ENCODE measurements at places on chromosomes 3 and 15.
A peak's percentile ranks its signal among the peaks of the same experiment; 100 is the strongest.

DNA sequence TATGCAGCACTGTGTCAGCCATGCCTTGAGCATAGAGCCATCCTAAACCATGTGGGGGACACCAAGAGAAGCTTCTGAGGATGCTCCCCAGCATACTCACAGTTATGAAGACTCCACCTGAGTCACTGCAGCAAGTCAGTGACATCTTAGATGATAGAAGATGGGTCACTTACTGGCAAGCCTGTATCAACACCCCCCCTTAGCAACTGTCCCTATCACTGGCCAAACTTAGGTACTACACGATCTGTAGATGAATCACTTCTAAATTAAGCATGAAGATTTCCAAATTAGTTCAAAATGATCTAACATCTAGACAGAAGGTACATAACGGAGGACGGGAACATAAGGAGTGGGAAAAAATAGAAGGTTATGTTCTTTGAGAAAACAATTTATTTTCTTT lies 13.2 kb upstream of the LMCD1 start:
- DNase-seq, result no peak

DNA sequence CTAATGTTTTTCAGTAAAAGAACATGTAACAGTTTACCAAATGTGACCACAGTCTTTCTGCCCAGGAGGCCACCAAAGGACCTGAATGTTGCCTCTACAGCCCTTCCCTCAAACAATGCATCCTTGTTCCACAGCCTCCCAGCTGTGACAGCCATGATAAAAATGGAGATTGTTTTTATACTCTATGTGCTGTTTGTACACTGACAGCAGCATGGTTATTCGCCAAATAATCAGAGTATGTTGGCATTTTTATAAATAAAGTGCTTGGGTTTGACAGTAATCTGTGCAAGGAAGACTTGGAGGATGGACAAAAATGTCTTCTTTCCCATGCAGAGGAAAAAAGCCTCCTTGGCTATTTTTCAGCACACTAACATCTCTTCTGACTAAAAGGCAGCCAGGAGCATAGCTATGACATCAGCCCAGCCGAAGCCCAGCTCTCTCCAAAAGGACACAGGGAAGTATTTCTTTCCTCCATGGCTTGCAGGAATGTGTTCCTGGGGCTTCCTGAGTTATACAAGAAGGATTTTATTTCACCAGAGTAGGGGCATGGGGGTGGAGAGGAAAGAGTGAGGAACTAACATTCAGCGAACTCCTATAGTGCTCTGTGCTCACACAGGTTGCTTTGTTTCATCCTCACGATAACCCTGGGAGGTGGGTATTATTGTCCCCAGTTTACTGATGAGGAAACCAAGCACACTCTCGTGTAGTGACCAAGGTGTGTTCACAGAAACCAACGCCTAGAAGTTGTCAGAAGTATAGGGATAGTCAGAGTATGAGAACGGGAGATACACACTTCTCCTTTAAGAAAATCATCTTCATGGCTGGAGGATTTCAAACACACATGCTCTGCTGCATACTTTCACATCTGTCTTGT lies 339.7 kb downstream of the MECOM start:
- peak; percentile 13 for DNase-seq

- no peak for DNase-seq
These were observed 1033.9 kb downstream of the FHIT start for GRCh38 chr3:60217156-60217911.

DNA sequence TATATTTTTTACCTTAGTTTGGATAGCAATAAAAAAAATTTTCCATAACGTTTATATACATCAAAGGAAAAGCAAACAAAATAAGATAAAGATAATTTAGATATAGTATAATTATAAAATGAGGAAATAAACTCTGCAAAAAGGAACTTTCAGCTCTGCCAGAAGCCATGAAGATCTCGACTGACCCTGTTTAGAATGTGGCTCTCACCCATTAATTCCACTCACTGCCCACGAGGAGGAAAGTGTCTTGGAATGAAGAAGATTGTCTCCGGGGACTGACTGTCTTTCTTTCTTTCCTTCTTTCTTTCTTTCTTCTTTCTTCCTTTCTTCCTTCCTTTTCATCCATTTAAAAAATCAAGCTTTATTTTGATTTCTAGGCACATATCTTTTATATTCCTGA lies 20.1 kb upstream of the PRR20G start:
- no peak for DNase-seq

DNA sequence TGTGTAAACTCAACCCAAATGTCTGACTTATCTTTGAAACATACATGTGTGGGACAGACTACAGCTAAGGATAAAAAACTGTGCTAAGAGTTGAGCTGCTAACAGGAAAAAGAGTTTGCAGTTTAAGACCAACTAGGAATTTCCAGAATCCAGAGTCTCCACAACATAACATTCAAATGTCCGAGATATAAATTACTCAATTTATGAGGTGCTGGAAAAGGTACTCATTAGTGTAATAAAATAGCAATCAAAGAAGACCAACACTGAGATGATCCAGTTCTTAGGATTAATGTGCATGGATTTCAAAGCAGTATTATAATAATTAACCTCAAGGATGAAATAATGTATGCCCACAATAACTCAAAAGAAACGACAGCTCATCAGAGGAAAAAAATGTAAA lies 426.5 kb upstream of the KCNMB2 start:
- no peak for DNase-seq

- no peak for DNase-seq
These were observed 10.4 kb downstream of the SLITRK3 start for GRCh38 chr3:165185707-165186327.

GRCh38 chr3:113058188-113058587 lies 67.4 kb downstream of the GTPBP8 start:
- DNase-seq, result no peak

DNA sequence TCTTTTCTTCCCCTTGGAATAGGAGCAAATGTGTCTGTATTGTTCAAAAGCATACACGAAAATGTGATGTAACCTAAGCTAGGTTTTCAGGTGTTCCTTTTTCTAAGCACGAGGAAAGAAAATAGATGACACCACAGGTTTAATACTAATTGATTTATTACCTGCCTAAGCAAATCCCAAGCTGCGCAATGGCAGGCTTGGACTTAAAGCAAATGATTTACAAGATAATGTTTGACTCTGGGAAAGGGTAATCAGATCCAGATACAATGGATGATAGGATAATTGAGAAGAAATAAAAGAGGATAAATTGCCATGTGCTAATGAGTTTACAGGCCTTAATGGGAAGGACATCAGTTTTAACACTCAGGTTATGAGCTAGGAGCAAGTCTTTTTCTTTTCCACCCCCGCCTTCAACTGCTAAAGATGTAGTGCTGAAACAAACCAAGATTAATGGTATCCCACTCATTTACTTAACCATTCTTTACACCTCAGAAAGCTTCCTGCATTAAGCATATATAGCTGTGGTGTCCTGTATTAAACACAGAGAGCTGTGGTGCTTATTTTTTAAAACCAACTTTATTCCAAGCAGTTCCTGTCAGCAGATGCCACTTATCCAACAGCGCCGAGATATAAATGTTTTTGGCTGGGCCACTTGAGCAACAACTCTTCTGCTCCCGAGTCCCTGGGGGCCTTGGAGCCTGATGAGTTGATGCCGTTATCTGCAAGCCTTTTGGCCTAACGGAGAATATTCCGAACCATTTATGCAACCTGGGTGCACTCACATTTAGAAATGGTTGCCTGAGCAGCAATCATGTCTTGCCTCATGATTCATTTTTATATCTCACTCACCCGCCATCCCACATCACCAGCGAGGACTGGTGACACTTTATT lies 205.5 kb downstream of the MECOM start:
- DNase-seq, result no peak

- DNase-seq, result no peak
These were observed 12.4 kb upstream of the TPM1 start for GRCh38 chr15:63030101-63030551.

DNA sequence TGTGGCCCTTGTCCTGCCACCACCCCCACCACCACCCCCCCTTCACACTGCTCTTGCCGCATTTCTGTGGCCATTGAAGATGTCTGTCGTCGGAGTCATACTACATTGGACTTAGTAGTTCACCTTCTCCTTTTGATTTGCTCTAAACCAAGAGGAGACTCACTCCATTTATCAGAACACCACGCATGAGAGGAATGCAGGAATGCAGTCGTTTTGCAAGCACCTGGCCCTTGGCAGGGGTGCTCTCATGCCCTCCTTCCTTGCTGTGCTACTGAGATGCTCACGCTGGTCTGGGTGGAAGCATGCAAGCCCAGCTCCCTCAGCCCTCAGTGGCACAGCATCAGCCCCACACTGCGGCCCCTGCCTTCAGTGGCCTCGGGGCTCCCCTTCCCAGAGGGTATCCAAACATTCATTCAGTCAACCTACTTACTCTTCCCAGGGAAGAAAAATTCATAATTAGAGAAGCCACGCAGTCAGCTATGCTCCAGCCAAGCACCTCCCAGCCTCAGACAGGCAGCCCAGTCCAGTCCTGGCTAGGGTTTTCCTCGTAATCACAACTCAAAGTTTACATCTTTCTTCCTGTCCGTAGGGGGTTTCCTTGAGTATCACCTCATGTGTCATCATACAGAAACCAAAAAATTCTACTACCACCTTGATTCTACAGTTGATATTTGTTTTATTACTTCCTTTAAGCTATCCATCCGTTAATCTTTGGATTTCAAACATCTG lies 520.0 kb downstream of the GABRG3 start:
- no peak for DNase-seq

DNA sequence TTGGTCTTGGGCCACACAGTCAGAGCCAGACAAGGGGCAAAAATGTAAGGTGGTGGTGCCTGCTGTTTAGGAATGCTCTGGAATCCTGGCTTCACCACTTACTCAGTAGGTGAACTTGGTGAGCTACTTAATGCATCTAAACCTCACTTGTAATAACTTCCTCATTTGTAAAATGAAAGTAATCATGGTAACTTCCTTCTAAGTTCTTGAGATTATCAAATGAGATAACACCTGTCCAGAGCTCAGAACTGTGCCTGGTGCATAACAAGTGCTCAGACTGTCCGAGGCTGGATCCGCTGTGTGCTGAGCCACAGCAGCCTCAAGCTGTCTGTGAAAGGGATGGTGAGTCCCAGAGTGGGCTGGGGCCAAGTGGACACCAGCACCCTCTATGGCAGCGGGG lies 62.8 kb upstream of the KY start:
- DNase-seq, result no peak

DNA sequence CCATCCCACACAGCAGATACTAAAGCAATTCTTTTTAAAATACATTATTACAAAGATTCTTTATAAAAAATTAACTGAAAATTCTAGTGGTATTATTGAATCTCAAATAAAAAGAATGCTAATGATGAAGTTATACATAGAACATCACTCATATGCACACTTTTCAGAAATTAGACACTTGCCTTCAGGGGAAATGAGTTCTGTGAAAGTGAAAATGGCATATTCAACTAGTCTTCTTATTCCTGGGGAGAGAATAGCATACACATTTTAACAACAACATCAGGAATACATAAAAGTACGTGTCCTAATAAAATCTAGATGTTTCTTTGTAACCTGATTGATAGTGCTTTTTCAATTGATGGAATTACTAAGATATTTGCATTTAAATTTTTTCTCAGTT lies 36.8 kb upstream of the DHX36 start:
- DNase-seq, result no peak

- no peak for DNase-seq
These were observed 70.3 kb upstream of the ARL8B start for GRCh38 chr3:5051772-5052171.

DNA sequence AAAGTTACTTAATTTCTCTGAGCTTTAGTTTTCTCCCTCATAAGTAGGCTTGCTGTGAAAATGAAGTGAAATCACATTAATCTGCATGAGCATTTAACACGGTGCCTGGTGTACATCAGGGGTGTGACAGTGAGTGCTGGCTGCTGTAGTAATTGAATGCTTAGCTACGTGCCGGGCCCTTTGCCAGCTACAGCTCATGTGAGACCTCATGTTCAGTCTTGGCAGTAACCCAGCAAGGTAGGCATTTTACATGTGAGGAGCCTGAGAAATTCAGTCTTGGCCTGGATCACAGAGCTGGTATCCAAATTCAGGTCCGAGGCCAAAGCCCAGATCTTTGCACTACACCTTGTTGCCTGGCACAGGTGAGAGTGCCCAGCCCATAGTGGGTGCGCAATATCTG lies 9.1 kb downstream of the GHRL start:
- no peak for DNase-seq

DNA sequence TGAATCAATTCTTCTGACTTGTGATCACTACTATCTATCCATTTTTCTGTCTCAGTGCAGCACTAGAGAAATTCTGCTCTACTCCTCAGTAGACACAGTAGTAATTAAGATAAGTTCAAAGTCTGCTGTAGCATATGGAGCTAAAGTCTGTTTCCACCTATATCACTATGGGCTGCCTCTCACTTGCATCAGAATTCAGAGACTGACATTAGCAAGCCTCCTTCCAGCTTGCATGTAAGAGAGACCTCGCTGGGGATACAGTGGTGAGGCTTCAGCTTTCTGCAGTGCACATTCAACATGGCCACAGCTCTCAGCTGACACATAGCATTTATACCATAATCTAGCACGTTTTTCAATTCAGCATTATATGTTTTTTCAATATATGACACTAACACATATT lies 217.0 kb downstream of the PLOD2 start:
- no peak for DNase-seq

- no peak for DNase-seq
These were observed 36.5 kb upstream of the SPTBN5 start for GRCh38 chr15:41930221-41930866.

DNA sequence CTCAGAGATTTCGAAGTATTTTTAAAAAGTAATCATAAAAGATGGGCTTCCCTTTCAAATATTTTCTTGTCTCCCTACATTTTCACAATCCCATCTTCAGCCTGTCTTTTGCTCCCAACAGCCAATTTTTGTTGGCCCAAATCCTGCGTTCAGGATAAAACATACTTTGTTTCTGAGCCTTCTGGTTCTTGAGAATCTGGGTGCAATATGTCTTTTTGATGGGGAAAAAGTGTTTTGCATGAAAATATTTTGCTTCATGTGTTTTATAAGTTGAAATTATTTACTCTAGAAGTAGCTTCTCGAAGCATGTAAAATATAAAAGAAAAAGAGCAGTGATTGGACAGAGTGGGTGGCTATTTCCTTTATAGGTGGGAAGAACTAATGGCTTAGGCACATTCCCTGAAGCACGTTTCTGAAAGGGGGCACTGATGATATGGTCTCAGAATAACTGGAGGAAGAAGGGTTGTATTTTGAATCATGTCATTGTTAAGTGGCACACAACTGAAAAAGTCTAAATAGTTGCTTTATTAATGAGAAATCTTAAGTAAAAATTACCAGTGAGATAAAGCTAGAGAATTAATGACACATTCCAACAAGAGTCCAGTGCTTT lies 3.9 kb downstream of the UNC13C start:
- DNase-seq, result no peak

DNA sequence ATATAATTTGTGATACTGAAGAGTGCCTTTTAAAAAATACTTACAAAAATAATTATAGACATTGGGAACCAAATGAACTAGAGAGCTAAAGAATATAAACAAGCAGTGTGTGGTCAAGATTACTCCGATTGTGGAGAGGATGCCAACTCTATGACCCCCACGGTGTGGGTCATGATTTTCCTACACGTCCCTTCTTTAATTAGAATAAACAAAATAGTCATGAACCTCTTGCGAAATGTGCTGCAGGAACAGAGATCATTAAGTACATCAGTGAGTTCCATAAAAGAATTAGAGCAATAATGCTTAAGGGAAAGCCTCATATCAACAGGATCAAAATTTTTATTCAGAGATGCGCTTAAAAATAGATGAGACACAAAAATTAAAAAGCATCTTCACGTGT lies 476.6 kb upstream of the ROBO1 start:
- no peak for DNase-seq

GRCh38 chr3:152204218-152204617 lies 64.5 kb upstream of the MBNL1 start:
- no peak for DNase-seq

GRCh38 chr3:50550079-50550736 lies 17.3 kb downstream of the C3orf18 start:
- peak; percentile 16 for DNase-seq
